ENCODE measurements at places on chromosomes 1 and 21.
A peak's percentile ranks its signal among the peaks of the same experiment; 100 is the strongest.

GRCh38 chr1:59323879-59324278 lies 27.0 kb downstream of the FGGY start:
- no peak for DNase-seq

- DNase-seq = no peak
Observed at GRCh38 chr1:244497805-244498204, 36.7 kb downstream of the CATSPERE start.

DNA sequence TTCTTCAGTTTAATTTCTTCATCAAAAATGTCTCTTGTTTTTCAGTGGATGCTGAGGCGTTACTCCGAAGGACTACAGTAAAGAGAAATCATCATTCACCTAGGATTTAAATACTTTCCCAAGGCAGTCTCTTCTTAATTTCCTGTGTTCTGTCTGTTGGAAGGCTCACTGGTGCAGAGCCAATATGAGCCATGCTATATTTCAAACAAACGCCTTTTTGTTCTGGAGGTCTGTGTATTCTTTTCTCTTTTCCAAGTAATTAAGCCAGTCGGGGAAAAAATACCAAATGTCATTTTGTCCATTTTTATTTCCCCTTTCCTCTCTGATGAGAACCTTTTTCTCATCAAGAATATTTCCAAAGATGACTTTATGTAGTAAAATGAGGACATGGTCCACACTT lies 206.5 kb downstream of the RWDD3 start:
- no peak for DNase-seq

GRCh38 chr1:172845371-172845770 lies 186.5 kb downstream of the FASLG start:
- no peak for DNase-seq

GRCh38 chr1:3005771-3006170 lies 15.5 kb upstream of the ACTRT2 start:
- DNase-seq = no peak

DNA sequence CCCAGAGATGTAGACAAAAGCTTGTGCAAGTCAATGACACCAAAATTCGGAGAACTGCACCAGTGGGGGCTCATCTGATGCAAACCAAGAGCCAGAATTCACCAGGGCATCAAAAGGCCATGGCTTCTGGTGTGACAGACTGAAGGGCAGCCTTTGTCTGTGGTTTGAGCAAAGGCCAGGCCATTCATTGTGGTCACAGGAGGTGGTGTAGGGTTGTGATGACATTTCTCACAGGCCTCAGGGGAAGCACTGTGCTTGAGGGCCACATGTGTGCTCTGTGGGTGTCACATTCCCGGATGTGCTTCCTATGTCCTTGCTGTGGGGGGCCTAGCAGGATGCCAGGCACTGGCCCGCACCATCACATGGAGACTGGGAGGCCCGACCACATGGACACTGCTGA lies 22.5 kb upstream of the KCNE1 start:
- DNase-seq = peak; percentile 62

DNA sequence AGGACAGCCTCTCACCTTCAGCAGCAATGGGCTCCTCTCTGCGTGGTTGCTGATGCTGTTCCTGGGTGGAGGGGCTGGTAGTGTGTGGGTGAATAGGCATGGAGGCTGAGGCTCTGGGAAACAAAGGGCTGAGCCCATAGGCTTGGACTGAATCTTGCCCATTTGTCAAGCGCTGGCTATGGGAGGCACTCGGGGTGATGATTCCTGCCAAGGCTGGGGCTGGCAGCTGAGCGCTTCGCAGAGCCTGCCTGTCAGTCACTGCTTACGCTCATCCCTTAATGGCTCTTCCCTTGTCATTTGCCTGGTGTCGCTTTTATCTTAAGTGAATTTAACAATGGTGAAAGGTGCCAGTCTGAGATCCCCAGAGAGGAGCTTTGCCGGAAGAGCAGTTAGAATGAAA lies 353.3 kb downstream of the PBX1 start:
- peak; percentile 9 for DNase-seq

All from head of caudate nucleus (tissue), 42 donors.